ENCODE measurements at places on chromosomes 1 and 21.
A peak's percentile ranks its signal among the peaks of the same experiment; 100 is the strongest.

DNA sequence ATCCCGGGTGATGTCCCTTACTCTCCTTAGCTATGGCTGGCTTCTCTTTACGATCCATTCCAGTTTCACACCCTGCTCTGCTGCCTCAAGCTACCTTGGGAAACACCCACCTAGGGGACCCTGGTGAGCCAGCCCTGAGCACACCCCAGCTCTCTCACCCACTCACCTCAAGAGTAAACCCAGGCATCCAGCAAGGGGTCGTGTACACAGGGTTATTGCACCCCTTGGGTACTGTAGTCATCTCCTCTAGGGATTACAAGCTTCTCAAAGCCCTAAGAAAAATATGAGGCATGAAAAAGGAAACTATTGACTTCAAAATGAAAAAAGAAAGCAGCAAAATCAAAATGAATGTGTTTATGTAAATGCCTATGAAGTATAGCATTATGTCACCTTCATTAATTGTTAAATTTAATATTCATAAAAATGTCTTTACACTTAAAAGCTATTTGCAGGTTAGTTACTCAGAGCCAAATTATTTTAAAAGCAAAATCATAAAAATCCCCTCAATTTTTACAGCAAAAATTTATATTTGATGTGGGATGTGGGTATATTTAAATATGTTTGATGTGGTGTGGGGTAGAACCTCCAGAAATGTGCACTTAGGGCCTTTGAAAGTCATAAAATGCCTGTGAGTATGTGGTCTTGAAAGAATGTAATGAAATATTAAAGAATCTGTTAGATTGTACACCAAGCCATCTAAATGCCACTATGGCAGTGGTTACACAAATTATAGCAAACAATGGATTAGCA is 190.3 kb downstream of the C1orf94 start:
- DNase-seq = no peak

DNA sequence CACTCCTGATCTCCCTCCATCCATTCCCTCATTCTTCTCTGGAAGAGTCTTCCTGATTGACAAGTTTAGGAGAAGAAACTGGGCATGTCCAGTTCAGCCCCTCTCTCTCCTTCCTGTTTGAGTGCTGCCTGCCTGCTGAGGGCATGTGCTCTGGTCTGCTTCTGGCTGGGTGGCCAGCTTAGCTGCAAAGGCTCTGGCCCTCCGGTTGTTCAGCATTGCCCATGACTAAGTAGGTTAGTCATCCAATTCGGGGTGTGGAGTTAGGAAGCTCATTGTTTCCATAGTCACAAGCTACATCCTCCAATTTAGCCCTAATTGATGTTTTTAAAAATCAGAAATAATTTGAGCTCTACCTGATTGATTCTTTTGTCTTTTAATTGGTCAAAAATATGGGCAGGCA is 25.6 kb upstream of the PLA2G2E start:
- peak; percentile 92 for DNase-seq

DNA sequence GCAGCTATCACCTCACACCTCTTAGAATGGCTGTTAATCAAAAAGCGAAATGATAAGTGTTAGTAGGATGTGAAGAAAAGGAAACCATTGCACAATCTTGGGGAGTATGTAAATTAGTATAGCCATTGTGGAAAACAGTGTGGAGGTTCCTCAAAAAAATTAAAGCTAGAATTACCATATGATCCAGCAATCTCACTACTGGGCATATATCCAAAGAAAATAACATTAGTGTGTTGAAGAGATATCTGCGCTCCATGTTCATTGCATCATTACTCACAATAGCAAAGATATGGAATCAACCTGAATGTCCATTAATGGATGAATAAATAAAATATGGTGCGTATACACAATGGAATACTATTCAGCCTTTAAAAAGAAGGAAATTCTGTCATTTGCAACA is 68.9 kb downstream of the SNRPE start:
- DNase-seq = no peak

DNA sequence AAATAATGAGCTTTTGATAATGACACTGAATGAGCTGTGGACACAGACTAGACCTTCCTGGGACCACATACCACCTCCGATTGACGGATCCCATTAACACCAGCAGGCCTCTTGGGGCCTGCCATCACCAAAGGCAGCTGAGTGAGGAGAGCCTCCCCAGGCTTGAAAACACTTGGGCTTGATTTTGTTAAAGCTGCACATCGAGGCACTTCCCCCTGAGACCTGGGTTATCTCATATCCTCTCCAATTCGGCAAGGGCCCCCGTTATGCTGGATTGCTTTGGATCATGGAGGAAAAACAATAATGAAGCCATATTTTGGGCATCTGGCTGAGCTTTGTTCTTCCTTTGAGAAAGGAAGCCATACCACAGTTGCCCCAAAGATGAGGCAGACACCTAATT is 143.0 kb downstream of the AJAP1 start:
- no peak for DNase-seq

DNA sequence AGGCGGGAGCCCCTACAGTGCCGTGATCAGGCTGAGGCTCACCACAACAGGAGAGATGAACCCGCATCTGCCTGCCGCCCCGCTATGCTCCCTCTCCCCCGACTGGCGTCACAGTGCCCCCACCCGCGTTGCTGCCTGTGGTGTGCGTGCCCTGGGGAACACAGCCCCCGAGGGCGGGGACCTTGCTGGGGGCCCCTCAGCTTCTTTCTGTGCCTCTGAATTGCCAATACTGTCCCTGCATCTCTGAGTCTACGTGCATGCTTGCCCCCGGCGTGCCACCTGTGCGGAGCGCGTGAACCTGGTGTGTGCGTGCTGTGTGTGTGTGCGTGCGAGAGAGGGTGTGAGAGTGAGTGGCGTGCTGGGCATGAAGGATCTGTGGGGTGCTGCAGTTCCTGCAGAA is 10.3 kb downstream of the PARS2 start:
- no peak for DNase-seq

DNA sequence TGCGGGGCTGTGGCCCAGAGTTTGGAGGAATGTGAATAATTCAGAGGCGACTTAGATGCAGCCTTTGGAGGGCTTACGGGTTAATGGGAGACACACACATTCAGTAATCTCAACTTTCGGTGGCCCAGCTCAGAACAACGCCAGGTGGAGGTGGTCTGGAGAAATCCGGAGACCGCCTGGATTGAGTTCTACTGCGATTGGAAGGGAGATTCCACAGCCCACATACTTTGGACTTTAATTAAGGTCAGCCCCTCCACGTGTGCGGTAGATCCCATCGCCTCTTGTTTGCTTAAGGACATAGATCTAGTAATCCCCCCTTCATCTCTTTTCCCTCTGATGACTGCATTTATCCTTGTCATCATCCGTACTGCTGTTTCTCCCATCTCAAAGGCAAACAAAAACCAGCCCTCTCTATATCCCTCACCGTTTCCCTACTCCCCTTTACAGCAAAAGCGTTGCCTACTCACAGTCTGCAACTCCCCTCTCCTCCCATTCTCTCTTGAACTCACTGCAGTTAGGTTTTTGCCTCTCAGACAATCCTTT is 720 bp upstream of the BSDC1 start:
- no peak for DNase-seq

GRCh38 chr1:53330819-53331218 is 2.9 kb upstream of the LRP8 start:
- no peak for DNase-seq

DNA sequence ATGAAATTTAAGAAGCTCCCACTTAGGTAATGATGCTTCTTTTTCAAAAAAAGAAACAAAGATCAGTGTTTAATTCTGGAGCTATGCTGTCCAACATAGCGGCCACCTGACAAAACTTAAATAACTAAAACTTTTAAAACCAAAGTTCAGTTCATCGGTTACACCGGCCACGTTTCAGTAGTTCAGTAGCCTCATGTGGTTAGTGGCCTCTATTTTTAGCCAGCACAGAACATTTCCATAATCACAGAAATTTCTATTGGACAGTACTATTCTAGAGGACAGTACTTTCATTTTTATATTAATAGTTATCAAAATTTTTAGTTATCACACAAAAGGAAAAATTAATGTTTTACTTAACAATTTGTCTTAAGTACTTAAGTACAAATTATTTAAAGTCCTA is 141.0 kb downstream of the USP25 start:
- DNase-seq = no peak

- peak; percentile 58 for DNase-seq
Measured at GRCh38 chr1:66402194-66402593, 131.8 kb upstream of the SGIP1 start.

GRCh38 chr1:234186037-234186688 is 187.1 kb upstream of the COA6 start:
- no peak for DNase-seq

DNA sequence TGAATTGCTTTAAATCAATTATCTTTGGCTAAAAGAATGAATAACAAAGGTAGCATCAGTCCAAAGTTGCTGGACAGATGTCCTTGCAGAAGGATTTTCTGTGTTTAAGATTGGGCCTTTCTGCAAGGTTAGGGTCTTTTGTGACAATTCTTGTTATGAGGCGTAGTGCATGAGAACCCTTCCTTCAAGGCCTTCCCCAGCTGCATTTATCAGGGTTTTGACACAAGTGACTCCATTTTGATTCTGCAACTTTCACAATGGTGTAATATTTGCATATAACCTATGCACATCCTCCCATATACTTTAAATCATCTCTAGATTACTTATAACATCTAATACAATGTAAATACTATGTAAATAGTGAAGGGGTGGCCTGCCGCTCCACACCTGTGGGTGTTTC is 1.1 kb upstream of the SETD4 start:
- DNase-seq = no peak

DNA sequence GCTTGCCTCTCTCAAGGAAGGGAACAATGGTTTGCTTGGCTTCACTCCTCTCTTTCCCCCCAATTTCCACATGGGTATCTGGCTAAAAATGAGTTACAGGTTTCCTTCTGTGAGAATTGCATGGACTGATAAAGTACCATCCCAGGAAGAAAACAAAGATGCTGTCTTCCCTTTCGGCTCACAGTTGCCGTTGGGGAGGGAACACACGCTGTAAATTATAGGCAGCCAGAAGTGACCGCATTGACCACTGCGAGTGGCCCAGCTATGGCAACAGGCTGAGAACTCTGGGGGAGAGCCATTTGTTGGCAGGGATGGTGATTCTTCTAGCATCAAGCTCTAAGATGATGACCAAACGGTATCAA is 2.9 kb downstream of the RUNX1 start:
- no peak for DNase-seq

DNA sequence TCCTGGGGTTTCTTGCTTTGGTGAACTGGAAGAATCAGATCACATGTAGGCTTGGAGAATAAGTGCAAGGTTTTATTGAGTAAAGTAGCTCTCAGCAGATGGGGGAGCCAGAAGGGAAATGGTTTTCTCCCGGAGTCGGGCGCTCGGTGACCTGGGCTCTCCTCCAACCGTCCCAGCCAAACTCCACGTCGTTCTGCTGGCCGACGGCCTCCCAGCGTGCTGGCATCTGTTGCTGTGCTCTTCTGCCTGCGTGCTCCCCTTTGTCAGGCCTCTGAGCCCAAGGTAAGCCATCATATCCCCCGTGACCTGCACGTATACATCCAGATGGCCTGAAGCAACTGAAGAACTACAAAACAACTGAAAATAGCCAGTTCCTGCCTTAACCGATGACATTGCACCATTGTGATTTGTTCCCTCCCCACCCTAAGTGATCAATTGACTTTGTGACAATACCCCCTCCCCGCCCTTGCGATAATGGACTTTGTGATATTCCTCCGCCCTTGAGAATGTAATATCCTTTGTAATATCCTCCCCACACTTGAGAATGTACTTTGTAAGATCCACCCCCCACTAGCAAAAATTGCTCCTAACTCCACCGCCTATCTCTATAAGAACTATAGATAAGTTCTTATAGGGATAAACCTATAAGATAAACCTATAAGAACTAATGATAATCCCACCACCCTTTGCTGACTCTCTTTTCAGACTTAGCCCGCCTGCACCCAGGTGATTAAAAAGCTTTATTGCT is 88.3 kb downstream of the SMYD3 start:
- no peak for DNase-seq

GRCh38 chr1:90133133-90133532 is 138.2 kb downstream of the ZNF326 start:
- DNase-seq = no peak

- peak; percentile 77 for DNase-seq
Measured at GRCh38 chr21:34630536-34631143, 15.7 kb upstream of the RCAN1 start.

DNA sequence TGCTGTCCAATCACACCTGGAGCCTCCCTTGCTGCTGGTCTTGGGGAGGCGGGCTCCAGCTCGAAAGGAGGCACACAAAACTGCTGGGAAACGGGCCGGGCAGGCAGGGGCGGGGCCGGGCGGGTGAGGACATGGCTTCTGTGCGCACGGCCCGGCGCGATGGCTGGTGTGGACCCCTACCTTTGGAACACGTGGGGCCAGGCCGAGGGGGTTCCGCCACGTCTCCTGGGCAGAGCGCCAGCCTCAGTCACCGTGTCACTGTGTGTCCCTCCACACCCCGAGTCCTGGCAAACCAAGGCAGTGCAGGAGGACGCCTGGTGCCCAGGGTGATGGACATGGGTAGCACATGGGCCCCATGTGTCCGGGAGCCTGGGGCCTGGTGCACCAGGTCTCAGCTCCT is 42.0 kb upstream of the ADARB1 start:
- DNase-seq = no peak

DNA sequence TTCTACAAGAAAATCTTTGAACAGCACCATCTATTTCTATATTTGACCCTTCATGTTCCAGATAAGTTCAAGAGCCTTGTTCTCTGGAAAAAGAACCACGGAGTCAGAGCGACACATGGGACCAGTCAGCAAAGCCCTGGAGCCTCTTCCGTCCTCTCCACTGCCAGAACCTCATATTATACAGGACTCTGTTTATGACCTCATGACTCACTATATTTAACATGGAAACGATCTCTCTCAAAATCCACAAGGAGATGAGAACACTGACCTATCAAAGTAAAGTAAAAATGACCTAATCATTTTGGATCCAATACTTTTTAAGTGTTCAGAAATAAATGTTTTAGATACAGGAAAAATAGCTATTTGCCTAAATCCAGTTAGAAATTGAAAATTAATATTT is 124.6 kb upstream of the KRTAP19-8 start:
- DNase-seq = peak; percentile 49

GRCh38 chr1:179745131-179745611 is 2.1 kb downstream of the FAM163A start:
- no peak for DNase-seq

DNA sequence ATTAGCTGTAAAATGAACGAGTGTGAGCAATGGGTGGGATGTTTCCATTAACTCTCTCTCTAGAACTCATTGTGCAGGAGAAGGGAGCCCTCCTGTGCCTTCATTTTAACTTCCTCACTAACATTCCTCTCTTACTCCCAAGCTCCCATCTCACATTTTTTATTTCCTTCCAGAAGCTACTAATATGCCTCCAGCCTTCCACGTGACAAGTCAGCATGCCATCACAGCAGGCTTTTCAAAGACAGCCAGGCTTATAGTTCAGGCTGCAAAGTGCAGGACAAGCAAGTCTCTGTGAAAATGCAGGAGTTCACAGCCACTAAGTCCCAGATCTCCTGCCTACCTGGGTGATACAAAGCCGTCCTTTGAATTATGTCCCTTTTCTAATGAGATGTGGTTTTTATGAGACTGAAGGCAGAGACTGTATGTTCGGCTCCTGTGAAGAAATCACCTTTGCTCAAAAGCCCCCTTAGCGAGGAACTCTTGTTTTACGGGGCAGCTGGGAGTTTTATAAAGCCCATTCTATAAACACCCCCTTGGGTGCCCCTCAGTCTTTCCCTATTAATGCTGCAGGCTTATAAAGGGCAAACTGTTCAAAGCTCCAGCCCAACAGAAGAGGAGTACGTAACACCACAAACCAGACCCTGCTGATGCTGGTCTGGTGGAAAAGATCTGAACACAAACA is 14.8 kb upstream of the ANGPTL7 start:
- no peak for DNase-seq

Data from AG08395 (cell line).